Stimulated activated CD4-positive, alpha-beta T cell treated with anti-CD3 and anti-CD28 coated beads, Interleukin-2, amount 100 ng/mL, for 4 hours (primary cell): ENCODE measurements at places on chromosomes 12 and 14.

DNA sequence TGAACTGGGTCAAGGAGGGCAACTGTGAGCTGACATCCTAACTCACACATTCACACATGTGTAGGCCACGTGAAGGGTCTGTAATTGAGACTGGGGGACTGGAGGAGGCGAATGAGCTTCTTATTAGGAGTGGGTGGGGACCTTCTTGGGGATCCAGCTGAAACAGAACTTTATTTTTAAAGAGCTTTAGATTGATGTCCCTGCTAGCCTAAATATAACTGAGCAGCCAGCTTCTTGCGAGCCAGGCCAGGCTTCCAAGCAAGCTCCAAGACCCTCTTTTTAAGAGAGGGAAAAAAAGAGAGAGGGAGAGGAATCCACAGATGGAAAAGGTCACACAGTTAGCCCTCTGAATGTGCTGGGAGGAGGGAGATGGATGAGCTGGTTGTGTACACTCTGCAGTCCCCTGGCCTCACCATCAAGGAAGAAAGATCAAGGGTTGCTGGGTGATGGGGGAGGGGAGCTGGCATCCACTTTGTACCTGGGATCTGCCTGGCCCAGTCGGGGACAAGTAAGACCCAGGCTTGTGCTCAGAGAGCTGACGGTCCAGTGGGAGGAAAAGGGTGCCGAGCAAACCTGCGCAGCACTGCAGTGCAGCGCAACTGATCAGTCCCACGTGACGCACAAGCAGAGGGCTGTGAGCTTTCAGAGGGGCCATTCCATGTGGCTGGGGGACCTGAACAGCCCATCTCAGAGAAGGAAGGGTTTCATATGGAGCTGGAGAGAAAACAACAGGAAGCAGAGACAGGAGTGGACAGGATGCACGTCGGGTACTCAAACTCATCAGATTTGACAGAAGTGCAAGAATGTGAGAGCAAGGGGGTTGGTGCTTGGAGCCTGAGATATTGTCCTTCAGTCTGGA is 154.5 kb downstream of the ZFP36L1 start:
- no peak for DNase-seq

DNA sequence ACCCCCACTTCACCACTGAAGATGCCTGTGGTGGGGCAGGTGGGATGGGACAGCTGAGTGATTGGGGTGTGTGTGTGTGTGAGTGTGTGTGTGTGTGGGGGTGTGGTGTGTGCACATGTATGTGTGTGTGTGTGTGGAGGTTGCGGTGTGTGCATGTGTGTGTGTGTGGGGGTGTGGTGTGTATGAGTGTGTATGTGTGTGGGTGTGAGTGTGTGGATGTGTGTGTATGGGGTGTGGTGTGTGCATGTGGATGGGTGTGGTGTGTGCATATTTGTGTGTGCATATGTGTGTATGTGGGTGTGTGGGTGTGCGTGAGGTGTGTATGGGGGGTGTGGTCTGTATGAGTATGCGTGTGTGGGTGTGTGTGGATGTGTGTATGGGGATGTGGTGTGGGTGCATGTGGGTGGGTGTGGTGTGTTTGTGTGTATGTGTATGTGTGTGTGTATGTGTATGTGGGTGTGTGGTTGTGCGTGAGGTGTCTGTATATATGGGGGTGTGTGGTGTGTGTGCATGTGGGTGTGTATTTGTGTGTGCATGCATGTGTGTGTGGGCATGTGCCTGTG is 61.6 kb downstream of the PLEKHG3 start:
- no peak for DNase-seq

DNA sequence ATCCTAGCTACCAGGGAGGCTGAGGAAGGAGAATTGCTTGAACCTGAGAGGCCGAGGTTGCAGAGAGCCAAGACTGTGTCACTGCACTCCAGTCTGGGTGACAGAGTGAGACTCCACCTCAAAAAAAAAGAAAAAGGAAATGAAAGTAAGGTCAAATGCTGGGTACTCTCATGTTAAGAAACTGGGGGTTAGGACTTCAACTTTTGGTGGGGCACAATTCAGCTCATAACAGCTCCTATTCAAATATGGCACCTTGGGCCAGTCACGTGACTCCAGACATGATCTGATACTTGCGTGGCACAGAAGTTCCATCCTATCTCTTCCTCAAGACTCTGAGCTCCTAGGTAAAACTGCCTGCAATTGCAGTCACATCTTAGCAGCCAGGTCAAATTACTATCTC is 142.7 kb downstream of the EGLN3 start:
- DNase-seq = no peak

DNA sequence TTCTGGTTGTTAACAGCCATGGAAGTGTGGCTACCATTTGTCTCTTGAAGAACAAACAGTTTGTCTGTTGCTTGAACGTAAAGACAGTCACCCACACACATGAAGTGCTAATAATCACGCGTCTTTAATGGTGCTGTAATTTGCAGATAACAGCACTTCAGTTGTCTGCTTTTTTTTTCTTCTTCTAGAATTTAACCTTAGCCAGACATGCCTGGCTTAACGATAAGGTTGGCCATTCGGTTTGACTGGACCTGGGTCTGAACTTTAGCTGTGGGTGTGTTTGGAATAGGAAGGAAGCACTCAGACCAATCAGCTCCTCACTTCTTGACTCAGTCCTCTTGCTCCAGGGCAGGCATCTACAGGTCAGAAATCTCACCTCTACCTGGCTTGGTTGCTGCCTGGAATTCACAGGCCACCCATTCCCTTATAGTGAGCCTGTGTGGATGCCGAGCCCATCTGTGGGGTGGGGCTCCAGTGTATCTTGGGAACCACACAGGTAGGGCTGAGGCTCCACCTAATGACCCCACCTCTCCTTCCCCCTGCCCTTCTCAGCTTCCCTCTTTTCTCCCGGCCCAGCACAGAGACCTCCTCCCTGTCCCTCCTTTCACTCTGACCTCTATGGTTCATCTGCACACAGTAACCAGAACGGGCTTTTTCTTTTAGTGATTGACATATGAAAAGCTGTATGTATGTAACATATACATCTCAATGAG is 246.4 kb upstream of the PWP1 start:
- DNase-seq = no peak

DNA sequence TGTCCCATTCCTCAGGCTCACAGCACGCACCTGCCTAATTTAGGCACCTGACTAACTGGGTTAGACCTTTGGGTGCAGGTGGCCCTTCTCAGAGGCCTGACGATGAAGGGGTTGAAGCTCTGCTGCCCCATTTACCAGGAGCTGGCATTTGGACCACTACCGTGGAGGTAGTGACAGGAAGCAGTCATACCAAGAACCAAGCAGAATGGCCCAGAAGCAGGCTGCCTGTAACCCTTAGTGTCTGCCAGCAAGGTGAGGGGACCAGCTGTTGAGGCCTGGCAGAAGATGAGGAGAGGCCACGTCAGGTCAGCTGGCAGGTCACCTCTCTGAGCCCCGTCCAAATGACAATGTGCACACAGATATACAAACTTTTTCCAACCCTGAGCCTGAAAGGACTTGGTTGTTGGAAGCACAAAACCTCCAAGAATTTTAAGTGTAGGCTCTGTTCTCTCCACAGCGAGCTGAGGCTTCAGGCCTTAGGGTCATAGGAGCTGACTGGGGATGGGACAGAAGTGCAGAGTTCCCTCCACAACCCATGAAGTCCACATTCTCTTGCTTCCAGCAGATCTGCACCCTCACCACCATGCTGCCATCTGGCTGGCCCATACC is 23.1 kb downstream of the VASH1 start:
- DNase-seq = no peak

DNA sequence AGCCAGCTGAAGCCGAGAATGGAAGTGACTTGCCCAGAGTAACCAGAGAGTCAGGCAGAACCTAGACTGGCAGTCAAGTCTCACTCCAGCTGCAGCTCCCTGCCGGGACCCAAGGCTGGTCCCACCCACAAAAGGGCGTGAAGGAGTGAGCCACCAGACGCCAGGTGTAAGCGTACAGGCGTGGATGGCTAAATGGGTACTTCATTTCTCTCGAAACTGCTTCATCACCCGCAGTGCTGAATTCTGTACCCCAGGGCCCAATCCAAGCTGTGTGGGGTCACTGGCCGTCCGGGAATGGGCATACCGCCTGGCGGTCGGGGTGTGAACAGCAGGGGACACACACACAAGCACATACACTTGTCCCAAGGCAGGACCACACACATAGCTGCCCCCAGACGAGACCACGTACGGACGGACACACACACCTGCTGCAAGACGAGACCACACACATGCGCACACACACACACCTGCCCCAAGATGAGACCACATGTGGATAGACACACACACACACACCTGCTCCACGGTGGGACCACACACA is 34.8 kb downstream of the DEGS2 start:
- no peak for DNase-seq

GRCh38 chr12:82787016-82787415 is 100.3 kb downstream of the TMTC2 start:
- DNase-seq = no peak

GRCh38 chr12:45284096-45284901 is 68.4 kb downstream of the ANO6 start:
- DNase-seq = no peak
